ENCODE measurements at places on chromosomes 7 and 10.

- no peak for DNase-seq
Measured at GRCh38 chr10:33331379-33331694, 3.1 kb downstream of the NRP1 start.

DNA sequence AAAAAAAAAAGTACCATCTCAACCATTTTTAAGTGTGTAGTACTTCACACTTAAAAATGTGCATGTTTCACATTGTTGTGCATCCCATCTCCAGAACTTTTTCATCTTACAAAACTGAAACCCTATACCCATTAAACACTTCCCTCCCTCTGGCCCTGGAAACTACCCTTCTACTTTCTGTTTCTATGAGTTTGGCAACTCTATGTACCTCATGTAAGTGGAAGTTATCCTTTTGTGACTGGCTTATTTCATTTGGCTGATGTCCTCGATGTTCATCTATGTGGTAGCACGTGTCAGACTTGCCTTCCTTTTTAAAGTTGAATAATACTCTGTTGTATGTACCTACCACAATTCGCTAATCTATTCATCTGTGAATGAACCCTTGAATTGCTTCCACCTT lies 12.2 kb downstream of the KCNMA1 start:
- no peak for DNase-seq

DNA sequence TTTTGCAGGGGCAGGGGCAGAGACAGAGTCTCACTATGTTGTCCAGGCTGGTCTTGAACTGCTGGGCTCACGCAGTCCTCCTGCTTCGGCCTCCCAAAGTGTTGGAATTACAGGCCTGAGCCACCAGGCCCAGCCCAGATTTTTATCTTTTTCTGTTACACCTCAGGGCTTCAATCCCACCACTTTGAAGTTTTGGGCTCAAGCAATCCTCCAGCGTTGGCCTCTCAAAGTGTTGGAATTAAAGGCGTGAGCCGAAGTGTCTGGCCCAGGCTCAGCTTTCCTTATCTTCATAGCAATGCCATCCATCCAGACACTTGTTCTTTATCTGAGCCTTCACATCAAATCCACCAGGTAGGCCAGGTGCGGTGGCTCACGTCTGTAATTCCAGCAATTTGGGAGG lies 4.1 kb downstream of the TAF6 start:
- no peak for DNase-seq

GRCh38 chr10:43898592-43898991 lies 249.9 kb upstream of the ZNF32 start:
- DNase-seq: no peak

DNA sequence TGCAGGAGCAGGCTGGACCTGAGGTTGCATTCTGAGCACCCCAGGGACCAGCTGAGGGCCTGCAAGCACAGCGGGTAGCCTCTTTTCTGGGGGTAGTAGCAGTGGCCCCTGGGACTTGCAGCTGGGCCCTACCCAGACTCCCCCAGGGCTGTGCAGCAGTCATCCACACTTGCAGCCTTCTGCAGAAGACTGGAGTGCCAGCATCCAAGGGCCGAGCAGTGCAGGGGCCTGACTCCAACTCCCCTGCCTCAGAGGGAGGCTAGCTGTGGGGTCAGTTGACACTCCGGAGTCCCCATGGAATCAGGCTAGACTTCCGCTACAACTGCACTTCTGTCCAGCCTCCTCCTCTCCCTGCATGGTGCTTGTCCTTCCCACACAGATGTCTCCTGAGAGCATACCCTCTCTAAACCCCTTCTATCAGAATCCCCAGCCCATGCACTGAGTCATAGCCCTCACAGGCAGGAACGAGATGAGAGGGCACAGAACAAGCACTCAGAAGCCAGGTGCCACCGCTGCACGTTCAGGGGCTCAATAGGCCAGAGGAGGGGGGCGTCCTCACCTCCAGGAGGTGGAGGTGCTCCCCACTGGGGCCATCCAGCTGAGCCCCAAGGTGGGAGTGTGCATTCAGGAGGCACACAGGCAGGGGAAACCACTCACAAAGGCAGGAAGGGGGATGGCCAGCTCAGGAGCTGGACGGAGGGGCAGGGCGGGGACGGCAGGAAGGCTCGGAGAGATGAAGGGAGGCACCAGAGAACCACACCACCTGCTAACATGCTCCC lies 7.5 kb downstream of the RASGEF1A start:
- no peak for DNase-seq

GRCh38 chr10:44898665-44899064 lies 12.5 kb upstream of the TMEM72 start:
- no peak for DNase-seq

- DNase-seq: no peak
Measured at GRCh38 chr7:107464666-107465226, 5.1 kb upstream of the GPR22 start.

DNA sequence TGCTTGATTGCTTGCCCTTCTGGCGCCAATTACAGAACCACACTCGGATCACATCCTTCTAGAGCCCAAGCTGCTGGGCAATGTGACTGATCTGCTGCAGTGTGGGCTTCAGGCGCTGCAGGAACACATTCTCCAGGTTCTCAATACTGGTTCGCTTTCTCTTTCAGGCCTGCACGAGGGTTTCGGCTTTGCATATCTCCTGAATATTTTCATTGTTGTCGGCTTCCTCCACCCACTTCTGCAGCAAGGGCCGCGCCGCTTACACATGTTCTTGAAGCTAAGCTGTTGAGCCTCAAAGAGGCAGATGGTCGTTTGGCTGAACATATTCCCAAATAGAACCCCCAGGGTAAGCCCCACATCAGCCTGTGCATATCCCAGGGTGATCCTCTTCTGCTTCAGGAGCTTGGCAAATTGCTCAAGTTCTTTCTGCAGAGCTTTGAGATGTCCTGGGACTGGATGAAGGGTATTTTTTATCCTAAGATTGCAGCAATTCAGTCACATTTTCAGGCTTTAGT lies 64.6 kb downstream of the HERC4 start:
- no peak for DNase-seq

DNA sequence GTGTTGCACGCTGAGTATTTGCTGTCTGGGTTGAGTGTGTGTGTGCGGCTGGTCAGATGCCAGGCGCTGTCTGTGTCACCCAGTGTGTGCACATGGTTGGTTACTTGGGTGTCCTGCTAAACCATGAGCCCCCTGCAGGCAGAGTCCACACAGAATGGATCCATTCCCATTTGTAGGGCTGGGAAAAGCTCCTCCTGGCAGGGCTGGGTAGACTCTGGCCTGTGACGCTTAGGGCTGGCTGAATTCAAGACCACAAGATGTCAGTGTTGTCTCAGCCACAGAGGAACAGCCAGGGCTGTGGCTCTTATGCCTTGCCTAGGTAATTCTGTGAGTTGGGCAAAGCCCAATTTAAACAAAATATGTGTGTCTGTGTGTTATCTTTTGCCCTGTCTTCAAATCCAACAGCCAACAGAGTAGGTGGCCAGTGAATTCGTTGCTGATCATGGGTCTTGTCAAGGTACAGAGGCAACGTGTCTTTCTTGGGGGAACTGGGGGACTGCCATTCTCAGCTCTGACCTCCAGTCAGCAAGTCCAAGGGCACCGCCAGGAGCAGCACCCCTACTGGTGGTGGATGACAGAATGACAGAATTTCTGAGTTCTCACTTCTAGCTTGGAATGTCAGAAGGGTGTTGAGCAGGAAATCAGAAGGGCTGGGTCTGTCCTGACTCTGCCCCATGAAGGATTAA lies 285.1 kb downstream of the CCSER2 start:
- no peak for DNase-seq

DNA sequence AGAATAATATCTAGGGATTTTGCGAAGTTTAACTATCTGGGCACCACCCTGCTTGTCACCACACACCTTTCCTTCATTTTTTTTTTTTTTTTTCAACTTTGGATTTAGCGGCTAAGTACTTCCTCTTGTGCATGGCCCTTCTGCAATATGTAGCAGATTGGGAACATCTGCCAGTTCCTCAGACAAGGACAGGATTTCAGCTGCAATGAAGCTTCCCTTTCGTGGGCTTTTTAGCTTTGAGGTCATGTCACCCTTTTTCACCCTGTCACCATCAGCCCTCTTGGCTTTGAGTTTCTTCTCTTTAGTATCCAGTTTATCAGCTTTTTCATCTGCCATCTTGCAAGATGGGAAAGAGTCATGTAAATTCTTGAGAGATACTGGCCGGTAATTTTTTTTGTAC lies 81.6 kb upstream of the ETV1 start:
- no peak for DNase-seq

Measured in activated CD4-positive, alpha-beta T cell treated with anti-CD3 and anti-CD28 coated beads for 24 hours (primary cell).